ENCODE measurements at places on chromosomes 4 and X.

DNA sequence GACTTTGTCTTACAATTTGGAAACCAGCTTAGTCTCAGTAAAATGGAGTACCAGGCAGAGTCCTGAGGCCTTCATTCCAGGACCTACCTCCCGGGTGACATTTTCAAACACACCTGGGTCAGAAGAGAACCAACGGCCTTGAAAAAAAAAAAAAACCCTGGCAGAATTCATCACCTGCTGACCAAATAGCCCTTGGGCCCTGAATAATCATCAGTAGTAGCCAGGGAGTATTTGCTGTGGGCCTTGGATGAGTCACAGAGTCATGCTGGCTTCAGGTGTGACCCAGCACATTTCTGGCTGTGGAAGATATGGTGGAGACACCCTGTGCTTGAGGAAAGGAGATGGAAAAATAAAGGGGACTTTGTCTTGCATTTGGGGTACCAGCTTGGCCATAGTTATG lies 92.2 kb downstream of the LPAR4 start:
- DNase-seq, result no peak

DNA sequence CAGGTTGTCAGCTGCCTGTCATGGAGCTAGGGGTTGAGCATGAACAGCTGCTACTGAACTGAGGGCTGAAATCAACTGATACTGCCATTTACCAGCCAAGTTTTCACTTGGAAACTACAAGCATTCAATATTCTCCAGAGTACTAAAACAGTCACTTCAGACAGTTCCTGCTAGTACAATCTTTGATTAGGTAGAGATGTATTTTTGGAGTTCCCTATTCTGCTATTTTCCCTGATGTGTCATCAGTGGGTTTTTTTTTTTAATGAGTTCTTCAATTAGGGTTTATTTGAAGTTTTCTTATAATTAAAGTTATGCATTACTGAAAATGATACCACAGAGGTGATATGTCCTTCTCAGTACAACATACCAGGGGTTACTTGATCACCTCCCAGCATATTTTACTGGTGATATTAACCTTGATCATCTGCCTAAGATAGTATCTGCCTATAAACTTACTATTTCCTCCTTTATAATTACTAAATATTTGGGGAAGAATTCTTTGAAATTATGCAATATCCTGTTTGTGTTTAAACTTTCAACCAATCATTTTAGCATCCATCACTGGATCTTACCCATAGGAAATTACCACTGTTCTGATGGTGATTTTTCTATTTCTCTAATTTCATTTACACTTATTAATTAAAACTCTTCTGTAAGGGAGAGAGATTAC lies 13.6 kb downstream of the PDCL2 start:
- DNase-seq, result no peak

- DNase-seq, result no peak
These were observed 167.8 kb upstream of the NAP1L5 start for GRCh38 chr4:88865466-88865865.

DNA sequence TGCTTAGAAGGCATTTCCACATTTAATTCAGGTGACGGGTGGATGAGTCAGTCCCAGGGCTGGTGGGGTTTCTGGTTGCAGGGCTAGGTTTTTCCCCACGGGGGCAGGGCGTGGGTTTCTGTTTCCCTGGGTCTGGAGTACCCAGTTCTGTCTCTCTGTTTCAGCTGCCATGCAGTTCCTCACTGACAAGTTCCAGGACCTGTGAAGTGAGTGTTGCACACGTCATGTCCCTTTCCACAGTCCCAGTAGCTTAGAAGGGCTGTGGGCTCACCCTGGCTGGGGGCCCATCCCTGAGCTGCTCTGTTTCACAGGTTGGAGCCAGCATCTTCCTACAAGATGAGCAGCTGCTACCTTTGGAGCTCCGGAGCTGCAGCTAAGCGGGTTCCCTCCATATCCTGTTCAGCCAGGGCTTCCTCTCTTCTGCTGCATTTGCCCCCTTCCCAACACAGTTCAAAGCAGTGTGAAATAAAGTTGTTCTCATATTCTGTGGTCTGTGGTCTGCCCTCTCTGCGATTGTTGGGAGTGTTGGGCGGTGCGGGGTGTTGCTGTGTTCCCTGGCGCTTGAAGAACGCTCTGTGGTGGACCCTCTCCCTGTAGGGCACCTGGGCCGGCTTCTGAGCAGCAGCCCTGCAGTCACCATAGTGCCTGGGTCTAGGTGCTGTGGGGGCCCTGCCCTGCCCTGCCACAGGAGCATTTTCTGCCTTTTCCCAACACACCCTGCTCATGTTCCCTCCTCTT lies 3.9 kb downstream of the LOC101059915 start:
- no peak for DNase-seq

GRCh38 chr4:153488006-153488891 lies 22.1 kb downstream of the TMEM131L start:
- DNase-seq, result no peak

DNA sequence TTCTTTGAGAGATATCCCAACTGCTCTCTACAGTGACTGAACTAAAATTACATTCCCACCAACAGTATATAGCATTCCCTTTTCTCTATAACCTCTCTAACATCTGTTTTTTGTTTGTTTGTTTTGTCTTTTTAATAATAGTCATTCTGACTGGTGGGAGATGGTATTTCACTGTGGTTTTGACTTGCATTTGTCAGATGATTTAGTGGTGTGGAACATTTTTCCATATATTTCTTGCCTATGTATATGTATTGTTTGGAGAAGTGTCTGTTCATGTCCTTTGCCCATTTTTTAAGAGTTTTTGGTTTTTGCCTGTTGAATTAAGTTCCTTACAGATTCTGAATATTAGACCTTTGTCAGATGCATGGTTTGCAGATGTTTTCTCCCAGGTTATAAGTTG lies 9.0 kb downstream of the USO1 start:
- DNase-seq, result no peak

DNA sequence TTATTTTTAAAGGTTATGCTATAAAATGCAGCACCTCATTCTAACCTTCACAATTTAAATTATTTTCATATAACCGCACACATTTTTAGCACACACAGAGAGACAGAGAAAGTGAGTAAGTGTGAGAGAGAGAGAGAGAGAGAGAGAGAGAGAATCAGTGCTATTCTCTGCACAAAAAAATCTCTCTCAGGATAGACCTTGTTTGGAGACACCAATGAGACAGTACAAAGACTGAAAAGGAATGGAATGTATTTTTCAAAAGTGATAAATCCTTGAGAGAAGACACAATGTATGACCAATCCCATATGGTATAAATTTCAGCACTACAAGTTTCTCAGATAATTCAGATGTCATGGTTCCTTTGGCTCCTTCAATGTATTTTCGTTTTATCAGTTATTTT lies 132.1 kb upstream of the PCDH18 start:
- DNase-seq, result no peak

DNA sequence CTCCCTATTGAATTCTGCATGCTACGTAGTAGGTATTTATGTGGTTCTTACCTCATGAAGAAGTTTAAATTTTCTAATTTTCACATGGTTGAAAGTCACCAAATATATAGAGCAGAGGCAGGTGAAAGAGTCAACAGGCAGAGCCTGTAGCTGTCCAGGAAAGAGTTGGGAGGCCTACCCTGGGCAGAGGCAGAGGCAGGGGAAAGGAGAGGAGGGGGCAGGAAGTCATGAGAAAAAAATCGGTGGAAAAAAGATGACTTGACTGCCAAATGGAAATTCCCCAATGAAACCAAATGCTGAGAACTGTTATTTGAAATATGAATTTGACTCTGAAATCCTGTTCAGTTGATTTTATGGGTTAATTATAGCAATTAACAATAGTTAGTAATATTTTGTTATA lies 23.1 kb upstream of the GPR34 start:
- DNase-seq, result no peak

DNA sequence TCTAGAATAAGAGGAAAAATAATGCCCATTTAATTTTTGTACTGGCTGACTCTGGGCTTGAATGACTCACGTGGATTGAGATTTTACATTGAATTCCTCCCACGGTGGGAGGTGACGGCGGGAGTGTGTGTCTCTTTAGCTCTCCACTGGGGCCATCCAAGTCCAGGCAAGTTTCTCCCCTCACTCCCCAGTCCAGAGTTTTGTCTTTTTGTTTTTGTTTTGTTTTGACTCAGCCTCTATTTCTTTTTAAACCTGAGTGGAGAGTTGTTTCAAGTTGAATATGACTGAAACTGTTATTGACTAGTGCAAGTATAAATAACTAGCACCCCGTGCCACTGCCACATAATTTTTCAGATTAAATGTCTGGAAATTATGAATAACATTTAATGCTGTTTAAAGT lies 13.6 kb downstream of the CHST7 start:
- DNase-seq, result no peak

- DNase-seq, result no peak
These were observed 46.7 kb upstream of the NDP start for GRCh38 chrX:44019911-44020310.

GRCh38 chrX:41293269-41293668 lies 40.7 kb upstream of the DDX3X start:
- no peak for DNase-seq

GRCh38 chrX:68343551-68343950 lies 89.7 kb downstream of the OPHN1 start:
- DNase-seq, result no peak

DNA sequence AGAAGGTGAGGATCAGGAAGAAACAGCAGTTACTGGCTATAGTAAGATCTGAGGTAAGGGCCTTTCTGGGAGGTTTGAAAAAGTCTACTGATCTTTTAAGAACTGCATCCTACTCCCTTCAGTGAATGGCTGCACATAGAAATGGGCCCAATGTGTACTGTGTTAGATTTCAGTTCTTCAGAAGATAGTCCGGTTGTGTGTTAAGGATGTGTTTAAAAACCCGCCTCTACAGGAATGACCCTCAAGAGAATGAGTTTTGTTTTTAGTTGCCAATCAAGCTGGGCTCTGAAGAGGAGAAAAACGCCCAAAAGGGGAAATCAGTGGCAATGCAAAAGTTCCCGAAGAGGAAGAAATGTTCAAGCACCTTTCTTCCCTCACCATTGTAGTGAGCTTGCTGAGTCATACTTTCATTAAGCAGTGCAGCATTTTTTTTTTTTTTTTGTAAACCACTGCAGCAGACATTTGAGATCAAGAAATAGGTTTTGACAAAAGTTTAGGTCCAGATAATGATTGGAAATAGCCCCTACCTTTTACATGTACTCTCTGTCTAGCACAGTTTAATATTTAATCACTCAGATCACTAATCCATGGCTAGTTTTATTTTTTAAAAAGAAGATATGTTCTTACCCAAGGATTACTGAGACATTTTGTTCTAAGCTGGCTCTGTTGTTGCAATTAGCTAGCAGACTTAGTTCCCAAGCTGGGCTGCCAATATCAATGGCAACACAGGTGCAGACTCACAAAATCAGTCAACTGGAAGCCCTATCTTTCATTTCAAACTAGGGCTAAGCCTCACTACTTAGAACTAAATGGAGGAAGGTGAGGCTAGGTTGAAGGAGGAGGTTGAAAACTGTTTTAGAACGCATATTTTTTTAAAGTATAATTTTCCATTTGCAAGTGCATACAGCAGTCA lies 7.0 kb upstream of the TRPC5OS start:
- DNase-seq, result no peak

DNA sequence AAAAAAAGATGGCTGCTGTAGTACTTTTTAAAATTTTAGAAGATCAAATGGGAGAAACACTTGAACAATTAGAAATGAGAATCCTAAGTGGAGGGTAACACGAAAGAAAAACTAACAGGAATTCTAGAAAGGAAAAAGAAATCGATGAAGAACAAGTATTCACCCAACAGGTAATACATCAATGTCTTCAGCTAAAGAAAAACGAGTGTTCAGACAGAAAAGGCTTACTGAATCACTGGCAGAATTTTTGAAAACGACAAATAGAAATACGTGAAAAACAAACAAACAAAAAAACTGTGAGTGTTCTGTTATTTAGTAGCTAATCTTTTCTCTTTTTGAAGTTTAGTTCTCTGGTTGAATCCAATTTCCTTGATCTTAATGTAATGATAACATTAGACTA lies 1.8 kb downstream of the MAD2L1 start:
- DNase-seq, result no peak

DNA sequence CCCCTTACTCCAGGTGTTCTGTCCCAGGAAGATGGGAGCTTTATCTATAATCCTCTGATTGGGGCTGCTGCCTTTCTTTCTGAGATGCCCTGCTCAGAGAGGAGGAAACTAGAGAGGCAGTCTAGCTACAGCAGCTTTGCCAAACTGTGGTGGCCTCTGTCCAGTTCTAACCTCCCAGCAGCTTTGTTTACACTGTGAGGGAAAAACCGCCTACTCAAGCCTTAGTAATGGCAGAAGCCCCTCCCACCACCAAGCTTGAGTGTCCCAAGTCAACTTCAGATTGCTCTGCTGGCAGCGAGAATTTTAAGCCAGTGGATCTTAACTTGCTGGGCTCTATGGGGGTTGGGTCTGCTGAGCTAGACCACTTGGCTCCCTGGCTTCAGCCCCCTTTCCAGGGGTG lies 394.9 kb upstream of the PABPC5 start:
- no peak for DNase-seq

- no peak for DNase-seq
These were observed 103.0 kb downstream of the PPEF1 start for GRCh38 chrX:18810416-18810815.

GRCh38 chrX:128800138-128800537 lies 723.2 kb downstream of the SMARCA1 start:
- DNase-seq, result peak; percentile 35

DNA sequence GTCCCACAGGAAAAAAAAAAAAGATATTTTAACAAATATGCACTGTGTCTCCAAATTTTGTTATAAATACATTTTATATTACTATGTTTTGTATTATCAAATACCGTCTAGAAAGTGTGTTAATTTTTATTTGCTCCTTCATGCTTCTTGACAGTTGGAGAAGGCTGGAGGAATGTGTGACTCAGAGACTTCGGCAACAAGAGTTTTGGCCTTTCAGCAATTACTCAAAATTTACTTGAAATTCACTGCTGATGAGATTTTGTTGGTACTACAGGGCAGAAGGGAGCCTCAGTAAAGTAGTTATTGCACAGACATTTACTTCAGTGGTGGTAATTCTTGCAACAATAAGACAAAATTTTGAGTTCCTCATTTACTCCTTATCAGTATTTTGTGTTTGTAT lies 2164.0 kb downstream of the PCDH7 start:
- no peak for DNase-seq

GRCh38 chr4:152894673-152895072 lies 41.5 kb upstream of the FHDC1 start:
- DNase-seq, result no peak

DNA sequence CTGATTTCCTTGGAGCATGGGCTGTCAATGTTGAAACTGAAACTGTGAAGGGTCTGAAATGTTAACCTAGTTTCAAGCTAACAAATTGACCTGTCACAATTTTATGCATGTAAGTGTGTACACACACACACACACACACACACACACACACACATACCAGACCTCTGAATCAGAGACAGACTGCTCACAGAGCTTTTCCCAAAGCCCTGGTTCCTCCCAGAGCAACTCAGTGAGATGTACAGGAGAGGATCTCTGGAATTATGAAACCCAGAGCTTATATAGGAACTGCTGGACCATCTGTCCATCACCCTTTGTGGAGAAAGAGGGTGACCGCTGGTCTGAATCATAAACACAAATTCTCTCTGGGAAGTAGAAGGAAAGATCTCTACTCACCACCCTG lies 228.1 kb upstream of the PRPS2 start:
- DNase-seq, result no peak
